ENCODE measurements at places on chromosomes 5 and 9.

- no peak for DNase-seq
These were observed 8.0 kb upstream of the INIP start for GRCh38 chr9:112725961-112726360.

DNA sequence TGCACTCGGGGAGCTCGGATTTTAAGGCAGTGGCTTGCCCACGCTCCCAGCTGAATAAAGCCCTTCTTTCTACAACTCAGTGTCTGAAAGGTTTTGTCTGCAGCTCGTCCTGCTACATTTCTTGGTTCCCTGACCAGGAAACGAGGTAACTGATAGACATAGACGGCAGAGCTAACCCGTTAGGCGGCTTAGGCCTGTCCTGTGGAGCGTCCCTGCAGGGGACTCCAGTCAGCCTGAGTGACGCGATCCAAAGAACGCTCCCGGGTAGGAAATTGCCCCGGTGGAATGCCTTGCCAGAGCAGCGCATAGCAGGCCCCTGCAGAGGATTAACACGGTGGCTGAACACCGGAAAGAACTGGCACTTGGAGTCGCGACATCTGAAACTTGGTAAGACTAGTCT lies 1.8 kb upstream of the SELENOP start:
- no peak for DNase-seq

GRCh38 chr5:139637438-139638089 lies 10.6 kb upstream of the CXXC5 start:
- no peak for DNase-seq

DNA sequence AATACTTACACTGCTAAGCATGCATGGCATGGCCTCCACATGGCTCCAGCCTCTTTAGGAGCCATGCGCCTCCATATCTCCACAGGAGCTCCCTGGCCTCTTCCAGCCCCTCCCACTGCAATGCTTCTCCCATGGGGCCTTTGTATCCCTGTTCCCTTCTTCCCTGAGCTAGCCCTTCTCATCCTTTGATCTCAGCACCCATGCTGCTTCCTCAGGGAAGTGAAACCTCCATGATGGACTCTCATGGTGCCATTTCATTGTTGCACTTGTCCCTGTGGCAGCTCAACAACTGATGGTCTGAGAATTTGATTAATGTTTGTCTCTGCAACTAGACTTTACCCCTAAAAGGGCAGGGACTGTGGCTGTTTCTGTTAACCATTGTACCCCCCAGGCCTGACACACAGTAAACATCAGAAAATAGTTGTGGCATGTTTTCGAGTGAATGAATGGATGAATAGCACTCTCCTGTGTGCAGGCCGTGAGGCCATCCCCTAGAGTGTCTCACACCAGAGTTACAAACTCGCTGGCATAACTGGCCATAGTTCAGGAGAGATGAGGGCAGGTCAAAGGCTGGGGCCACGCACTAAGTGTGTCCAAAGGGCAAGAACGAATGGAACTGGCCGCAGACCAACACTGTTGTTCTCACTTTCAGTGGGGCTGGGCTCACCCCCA lies 6.6 kb downstream of the IDNK start:
- no peak for DNase-seq

DNA sequence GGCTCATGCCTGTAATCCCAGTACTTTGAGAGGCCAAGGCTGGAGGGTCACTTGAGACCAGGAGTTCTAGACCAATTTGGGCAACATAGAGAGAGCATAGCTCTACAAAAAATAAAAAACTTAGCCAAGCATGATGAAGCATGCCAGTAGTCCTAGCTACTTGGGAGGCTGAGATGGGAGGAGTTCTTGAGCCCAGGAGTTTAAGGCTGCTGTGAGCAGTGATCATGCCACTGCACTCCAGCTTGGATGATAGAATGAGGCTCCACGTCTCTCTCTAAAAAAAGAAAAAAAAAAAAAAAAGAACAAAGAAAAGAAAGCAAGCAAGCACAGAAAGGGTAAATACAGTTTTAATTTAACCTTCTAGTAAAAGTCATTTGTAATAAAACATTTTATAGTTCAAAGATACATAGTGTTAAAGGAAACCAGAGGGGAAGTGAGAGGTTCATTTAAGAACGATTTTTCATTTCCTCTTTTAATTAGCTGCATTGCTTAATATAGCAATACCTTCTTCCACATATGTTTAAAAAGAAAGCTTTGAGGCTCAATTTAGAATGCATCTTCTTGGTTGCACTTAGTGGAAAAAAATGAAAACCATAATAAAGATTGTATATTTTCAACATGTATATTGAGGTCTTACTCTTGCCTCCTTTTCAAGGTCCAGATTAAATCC lies 14.9 kb downstream of the GAPT start:
- DNase-seq: no peak

DNA sequence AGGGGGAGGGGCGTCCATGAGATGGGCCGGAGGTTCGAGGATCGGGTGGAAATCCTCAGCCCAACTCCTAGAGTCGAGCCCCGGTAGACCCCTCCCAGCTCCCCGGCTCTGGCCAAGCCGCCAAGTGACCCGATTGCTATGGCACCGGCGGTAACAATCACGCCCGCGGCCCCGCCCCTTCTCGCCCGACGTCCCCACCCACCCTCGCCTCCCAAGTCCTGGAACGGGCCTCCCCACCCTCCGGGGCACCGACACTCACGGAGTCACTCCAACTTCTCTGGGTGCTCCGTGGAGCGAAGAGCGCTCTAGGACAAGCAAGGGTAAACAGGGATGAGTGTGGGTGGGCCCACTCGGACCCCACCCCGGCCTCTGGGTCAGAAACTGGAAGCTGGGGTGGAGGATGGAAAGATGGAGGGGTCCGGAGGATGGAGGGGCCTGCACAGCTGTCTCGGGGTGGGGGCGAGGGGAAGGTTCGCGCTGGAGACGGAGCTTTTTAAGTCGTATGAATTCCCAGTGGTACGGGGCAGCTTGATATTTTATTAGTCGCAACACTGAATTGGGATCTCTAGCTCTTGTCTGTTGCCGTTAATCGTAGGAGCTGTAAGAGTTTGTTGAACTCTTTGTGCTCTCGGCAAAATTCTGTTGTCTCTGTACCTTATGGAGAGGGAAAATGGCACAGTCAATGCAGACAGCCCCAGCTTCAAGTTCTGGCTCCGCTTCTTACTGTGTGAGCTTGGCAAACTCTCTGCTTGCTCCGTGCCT lies at the start of gene SPACA9:
SPACA9 (plus strand) TSS at position 204 of the 762 bp plus-strand sequence. CDS start 5,050 bp downstream, outside the sequence.
- peak; percentile 81 for DNase-seq

DNA sequence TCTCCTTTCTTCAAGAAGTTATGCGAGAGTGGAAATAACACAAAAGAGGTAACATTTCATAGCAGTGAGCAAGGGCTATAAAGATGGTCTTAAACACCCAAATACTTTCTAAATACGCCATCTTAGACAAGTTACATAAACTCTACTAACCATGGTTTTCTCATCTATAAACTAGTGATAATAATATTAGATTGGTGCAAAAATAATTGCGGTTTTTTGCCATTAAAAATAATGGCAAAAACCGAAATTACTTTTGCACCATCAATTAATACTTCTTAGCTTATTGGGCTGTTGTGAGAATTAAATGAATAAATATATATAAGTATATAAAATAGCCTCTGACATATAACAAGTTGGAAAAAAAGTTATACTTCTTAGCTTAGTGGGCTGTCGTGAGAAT lies 23.7 kb downstream of the GABRA6 start:
- no peak for DNase-seq

- peak; percentile 46 for DNase-seq
These were observed 28.4 kb upstream of the GADD45G start for GRCh38 chr9:89576404-89576839.

DNA sequence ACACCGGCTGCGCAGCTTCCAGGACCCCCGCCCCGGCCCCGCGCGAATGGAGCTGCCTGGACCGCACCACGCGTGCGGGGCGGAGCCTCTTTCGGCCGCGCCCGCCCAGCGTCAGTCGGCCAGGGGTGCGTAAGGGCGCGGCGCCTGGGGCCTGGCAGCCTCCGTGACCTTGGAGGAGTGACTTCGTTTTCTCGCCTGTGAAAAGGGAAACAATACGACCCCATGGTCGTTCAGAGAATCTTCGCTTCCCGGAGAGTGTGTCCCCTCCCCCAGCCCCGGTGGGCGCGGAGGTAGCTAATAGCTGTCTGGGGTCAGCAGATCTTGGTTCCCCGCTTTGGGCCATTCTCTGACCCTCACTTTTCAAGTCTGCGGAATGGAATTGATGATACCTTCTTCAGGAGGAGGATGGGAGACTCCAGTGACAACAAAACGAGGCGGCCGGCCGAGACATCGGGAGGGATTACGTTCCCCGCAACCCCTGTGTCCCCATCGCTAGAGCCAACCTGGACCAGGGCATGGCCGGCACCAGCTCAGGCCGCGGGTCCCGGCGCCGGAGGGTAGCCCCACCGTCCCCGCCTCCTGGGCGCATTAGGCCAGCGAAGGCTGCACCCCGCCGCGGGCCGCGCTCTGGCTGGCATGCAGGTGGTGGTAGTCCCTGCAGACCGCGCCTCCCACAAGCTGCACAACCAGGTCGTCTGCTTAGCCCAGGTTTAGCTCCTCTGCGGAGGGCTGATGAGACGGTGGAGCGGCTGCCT lies 5.5 kb upstream of the CDHR2 start:
- peak; percentile 64 for DNase-seq

DNA sequence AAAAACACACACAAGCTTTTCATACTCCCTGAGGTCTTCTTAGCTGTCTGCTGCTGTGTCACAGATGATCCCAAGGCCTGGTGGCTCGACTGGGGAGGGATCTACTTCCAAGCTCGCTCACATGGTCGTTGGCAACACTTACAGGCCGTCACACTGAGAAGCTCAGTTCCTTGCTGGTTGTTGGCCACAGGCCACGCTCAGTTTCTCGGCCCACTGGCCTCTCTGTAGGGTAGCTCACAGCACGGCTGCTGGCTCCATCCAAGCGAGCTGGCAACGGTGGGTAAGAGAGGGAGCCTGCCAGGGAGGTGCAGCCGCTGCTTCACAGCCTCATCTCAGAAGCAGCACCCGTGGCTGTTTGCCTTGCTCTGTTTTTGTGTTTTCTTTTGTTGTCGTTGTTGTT lies 43.8 kb upstream of the GFPT2 start:
- no peak for DNase-seq

GRCh38 chr5:53407373-53407772 lies 73.1 kb upstream of the FST start:
- peak; percentile 31 for DNase-seq
